ENCODE measurements at places on chromosomes 11 and 22.

DNA sequence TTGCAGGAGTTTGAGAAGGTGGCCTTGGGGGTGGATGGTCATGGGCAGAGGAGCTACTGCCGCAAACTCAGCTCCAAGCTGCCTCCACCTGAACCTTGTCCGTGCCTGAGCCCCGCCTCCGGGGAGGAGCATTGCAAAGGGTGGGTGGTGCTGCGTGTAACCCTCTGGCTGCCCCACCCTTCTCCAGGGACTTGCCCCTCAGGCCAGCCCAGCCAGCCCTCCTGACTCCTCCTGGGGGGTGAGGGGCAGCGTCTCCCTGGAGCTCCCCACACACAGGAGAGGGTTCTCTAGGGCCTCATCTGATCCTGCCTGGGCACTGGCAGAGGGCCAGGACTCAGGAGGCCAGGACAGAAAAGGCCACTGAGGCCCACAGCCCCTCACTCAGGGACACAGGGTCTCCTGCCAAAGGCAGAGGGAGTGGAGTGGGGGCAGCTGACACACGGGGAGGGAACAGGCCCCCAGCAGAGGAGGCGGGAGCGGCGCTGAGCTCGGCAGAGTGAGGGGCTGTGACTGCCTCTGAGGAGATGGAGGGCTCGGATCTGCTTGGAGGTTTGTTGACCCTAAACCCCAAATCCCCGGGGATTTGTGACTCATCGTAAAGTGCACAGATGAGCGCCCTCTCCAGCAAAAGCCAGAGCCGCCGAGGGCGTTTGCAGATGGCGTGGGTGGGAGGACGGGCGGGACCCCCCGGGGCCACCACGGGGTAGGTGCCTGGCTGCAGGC lies 12.8 kb downstream of the BRSK2 start:
- no peak for DNase-seq

DNA sequence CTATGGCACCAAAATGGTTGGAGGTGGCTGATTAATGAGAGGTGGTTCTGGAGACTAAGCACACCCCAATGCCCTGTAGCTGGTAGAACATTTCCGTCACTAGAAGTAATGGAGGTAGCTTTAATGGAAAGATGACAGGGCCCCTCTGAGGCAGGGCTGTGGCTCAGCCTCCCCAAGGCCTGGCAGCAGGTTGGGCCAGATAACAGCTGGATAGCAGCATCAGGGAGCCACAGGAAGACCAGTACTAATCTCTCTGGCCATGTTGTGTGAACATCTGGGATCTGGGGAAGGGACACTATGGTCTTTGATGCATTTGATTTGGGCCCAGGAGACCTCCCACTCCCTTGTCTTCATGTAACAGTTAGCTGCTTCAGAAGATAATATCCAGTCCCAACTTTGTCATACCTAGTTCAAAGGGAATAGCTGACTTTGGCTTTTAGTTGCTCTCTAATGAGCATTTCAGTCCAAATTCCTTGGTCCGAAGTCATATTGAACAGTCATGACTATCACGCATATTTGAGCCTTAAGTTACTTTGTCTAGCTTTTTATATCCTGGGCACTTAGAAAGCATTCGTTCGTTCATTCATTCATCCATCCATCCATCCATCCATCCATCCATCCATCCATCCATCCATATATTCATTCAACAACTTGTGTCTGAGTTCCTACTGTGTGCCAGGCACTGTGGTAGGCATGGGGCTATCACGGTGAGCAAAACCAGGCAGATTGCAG lies 53.0 kb upstream of the LMO2 start:
- DNase-seq: no peak

GRCh38 chr11:111982019-111982464 lies 43.2 kb upstream of the DLAT start:
- no peak for DNase-seq

DNA sequence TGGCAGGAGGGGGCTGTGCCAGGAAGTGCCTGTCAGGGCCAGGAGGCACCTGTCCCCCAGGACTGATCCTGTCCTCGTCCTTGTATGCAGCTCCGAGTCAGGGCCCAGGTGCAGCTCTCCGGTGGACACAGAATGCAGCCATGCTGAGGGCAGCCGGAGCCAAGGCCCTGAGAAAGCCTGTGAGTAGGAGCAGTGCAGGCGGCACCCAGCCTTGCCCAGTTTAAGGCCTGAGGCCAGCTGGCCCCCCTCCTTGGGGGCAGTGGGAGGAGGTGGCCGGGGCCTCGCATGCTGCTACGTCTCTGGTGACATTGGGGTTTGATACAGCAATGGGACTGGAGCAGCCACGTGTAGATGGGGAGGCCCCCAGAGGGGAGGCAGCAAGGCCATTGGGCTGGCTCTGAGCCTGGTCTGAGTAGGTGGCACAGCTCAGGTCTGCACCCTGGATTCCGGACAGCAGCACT lies 34.9 kb downstream of the SBF1 start:
- no peak for DNase-seq

DNA sequence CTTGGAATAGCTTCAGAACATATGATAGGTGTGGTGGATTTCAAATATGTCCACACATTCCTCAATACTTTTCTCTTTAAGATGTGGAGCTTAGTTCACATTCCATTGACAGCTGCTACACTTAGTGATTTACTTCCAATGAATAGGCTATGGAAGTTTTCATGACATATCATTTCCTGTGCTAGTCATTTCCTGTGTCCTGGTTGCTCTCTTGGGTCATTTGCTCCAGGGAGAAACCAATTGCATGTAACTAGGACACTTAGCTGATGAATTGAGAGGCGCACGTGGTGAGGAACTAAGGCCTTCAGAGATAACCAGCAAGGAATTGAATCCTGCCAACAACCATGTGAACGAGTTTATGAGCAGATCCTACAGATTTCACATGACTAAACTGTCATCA lies 120.9 kb downstream of the SLC17A6 start:
- DNase-seq: no peak

DNA sequence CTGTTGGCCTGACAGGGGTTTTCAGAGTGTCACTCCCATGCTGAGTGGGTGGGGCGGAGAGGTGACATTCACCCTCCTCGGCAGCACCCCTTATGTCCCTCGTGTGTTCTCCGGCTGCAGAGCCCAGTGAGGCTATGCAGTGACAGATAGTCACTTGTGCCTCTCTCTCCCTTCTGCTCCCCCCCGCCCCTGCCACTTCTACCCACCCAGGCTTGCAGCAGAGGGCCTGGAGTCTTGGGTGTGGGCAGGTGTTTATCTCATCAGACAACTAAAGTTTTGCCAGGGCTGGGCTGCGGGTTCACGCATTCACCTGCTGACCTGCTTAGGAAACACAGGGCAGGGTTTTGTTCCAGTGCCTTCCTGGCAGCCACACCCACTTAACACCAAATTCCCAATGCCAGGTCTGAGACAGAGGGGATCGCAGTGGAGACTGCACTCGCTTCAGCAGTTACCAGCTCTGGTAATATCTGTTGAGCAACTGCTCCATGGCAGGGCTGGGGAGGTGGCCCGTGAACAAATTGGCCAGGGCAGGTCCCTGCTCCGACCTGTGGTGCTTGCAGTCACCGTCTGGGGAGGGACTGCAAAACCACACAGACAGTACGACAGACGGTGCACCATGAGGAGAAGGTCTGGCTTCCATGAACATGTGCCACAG lies 50.5 kb upstream of the ADA2 start:
- no peak for DNase-seq

DNA sequence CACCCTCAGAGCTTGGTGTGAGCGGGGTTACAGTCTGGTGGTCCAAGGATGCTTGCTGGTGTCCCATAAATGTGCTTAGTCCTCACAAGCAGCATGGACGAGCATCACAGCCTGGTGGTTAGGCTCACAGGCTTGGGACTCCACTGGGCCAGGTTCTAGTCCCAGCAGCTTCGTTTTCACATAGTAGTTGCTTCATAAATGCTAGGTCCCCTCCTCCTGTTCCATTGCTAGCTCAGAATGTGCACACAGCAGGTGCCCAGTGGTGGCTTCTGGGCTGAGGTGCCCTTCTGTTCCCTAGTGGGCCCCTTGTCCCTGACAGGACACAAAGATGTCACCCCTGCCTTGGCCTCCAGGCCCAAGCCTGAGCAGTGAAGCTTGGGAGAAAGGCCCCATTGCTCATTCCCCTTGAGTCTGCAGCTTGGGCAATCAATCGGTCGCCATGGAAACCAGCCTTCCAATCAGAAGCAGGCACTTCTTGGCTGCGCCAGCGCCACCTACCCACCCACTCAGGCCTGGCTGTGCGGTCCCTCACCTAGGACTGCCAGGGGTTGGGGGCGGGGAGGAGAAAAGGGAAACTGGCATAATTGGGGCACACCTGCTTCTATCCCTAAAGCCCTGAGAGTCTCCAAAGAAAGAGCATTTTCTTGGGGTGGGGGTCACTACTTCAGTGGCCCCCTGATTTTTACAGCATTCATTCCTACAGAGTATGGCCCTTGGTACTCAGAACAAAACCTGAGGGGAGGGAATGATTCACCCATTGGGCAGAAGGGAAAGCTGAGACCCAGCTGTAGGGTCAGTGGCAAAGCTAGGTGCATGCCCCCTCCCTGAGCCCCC lies 48.1 kb downstream of the CYTH4 start:
- DNase-seq: no peak

- DNase-seq: no peak
Observed at GRCh38 chr22:36430863-36431262, 43.1 kb upstream of the MYH9 start.

DNA sequence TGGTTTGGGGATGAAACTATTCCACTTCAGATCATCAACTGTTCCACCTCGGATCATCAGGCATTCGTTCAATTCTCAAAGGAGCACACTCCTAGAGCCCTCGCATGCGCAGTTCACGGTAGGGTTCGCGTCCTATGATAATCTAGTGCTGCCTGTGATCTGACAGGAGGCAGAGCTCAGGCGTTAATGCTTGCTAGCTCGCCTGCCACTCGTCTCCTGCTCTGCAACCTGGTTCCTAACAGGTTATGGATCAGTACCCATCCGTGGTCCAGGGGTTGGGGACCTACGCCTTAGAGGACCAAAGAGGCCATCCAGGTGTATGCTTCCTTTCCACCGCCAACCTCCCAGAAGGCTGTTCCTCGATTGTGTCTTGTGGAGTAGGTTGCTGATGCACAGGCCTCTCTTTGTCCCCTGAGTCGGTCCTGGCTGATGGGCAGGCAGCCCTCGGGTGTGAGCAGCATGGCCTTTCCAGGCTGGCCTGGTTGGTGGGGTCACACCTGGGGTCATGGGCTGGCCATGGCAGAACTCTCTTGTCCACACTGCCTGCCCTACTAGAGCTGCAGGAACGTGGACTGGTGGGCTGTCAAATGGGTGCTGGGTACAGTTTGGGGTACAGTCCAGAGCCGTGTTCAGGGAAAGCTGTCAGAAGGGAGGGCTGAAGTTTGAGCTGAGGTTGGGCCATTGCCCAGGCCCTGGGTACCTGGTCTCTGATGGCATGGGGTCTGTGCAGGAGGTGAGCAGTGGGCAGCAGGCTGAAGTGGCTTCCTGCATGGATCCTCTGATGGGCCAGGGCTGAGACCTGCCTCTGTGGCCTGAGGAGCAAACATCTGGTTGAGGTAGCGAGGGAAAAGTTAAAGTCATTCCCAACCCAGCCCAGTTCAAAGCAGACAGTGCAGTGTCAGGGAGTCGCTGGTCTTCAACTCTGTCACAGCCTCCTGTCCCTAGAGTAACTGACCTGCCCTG lies 11.1 kb downstream of the PRDM11 start:
- no peak for DNase-seq

GRCh38 chr11:56013805-56014204 lies 13.6 kb upstream of the OR5AS1 start:
- DNase-seq: no peak

DNA sequence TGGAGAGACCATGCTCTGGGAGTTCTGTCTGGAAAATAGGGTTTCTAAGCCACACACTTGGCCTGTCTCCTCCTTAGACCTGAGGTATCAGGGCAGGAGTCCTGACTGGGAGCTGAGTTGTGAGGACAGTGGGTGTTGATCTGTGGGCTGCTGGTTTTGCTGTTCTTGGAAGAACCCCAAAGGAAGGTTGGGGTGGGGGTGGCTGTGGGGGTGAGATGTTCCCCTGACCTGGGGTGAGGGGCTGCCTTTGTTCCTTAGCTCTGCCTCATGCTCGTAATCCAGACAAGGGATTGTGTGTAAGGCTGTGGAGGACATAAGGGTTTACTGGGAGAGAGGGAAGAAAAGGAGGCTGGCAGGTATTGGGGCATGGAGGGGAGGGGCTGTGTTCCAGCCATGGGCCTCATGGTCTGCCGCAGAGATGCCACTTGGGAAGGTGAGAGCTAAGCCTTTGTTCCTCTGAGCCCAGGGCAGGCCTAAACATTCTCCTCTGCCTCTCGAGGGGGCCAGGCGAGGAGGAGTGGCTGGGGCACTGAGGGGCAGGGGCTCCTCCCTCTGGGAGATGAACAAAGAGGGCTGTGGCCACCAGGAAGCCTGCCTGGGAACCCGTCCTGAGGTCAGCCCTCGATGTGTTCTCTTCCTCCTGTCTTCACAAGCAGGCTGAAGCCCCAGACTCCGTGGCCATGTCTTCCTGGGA lies 4.4 kb downstream of the OTOG start:
- no peak for DNase-seq

- DNase-seq: no peak
Observed at GRCh38 chr11:114053406-114053805, 6.1 kb upstream of the ZBTB16 start.

DNA sequence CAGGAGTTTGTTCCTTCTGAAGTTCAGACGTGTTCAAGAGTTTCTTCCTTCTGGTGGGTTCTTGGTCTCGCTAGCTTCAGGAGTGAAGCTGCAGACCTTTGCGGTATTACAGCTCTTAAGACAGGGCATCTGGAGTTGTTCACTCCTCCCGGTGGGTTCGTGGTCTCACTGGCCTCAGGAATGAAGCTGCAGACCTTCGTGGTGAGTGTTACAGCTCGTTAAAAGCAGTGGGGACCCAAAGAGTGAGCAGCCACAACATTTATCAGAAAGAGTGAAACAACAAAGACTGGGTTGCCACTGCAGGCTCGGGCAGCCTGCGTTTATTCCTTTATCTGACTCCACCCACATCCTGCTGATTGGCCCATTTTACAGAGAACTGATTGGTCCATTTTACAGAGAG lies 373.1 kb downstream of the ETS1 start:
- DNase-seq: no peak

- DNase-seq: no peak
Observed at GRCh38 chr11:104916442-104916841, 18.2 kb upstream of the CASP12 start.

DNA sequence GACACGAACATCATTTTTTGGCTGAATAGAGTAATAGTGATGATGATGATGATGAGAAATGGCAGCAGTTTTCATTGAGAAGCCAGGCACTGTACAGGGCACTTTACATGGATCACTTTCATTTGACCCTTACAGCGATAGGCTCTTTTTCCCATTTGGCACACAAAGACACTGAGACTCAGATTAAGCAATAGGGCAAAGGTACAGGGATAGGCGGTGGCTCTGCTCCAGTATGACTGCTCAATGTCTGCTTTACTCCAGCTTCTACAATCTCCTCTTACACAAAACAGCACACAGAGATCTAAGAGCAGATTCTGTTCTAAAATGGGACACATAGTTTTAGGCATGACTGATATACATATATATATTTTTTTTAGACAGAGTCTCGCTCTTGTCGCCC lies 40.6 kb downstream of the MPPED2 start:
- no peak for DNase-seq

- no peak for DNase-seq
Observed at GRCh38 chr11:1987024-1987423, 10.6 kb downstream of the H19 start.

GRCh38 chr11:121300972-121301699 lies 8.6 kb downstream of the SC5D start:
- no peak for DNase-seq

Measured in activated T-helper 1 cell treated with Interleukin-2 at 50 U/mL for 16 hours (primary cell).